NCI-H774 (cell line): ENCODE measurements at places on chromosomes 3 and 15.

GRCh38 chr15:78054966-78055365 is 22.5 kb downstream of the TBC1D2B start:
- DNase-seq, result no peak

DNA sequence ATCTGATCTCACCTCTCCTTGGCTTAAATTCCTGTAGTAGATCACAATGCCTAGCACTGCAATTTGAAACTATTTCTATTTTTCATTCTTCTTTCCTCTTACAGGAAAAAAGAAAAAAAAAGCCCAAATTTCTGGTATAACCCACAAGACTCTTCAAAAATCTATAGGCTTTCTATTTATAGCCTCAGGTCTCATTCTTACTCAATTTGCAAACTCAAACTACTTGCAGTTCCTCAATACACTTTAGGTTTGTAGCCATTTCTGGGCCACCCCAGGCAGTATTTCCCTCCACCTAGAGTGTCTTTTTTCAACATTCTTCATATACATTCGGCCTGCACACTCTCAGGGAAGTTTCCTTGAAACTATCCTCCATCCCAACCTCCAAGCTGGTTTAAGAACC is 169.0 kb downstream of the TBC1D5 start:
- DNase-seq, result no peak

DNA sequence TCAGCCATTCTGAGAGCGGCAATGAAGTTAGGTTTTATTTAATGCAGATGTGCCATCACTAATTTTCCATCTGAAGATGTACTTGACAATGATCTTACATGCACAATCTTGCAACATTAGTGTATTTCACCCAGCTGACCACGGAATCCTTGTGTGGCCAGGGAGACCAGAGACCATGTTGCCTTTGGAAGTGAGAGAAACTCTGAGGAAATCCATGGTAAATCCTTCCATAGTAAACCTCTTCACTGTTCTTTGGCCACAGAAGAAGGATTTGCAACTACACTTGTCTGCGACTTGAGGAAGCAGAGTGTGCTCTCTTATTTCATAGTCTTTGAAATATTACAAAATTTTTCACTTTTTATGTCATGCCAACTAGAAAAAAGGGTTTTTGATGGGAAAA is 128.4 kb upstream of the IGSF10 start:
- no peak for DNase-seq

GRCh38 chr3:148792516-148792915 is 35.1 kb upstream of the CPB1 start:
- no peak for DNase-seq
